Fibroblast of skin of scalp (primary cell): ENCODE measurements at places on chromosomes 11 and 22.
A peak's percentile ranks its signal among the peaks of the same experiment; 100 is the strongest.

GRCh38 chr11:130150790-130151189 is 8.8 kb upstream of the ST14 start:
- DNase-seq, result no peak

- peak; percentile 68 for DNase-seq
These were observed 11.9 kb downstream of the HOATZ start for GRCh38 chr11:111526501-111526900.

- no peak for DNase-seq
These were observed 7.3 kb downstream of the C22orf31 start for GRCh38 chr22:29054251-29054767.

DNA sequence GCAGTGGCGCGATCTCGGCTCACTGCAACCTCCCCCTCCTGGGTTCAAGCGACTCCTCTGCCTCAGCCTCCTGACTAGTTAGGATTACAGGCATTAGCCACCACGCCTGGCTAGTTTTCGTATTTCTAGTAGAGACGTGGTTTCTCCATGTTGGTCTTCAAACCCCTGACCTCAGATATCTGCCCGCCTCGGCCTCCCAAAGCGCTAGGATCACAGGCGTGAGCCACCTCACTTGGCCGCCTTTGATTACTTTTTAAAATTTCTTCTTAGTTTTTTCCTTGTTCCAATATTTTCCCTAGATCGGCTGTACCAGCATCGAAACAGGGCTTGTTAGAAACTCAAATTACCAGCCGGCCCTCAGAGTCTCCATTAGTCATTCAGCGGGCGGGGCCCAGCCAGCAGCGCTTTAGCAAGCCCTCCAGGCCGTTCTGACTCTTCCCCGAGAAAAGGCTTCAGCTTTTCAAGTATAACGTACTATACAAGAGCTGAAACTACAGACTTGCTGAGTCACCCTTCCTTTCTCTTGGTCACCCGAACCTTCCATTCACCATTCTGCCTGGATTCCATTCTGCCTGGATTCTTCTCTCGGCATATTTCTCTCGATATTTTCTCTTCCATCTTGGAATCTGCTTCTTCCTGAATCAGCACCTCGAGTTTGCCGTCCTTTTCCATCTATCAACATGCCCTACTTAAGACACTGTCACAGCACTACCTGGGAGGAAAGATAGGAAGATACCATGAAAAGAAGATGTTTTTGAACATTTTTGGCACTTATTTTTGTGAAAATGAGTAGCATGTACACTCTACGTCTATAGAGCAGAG is 6.7 kb upstream of the CAPRIN1 start:
- peak; percentile 85 for DNase-seq
